ENCODE measurements at places on chromosomes 13 and 19.

DNA sequence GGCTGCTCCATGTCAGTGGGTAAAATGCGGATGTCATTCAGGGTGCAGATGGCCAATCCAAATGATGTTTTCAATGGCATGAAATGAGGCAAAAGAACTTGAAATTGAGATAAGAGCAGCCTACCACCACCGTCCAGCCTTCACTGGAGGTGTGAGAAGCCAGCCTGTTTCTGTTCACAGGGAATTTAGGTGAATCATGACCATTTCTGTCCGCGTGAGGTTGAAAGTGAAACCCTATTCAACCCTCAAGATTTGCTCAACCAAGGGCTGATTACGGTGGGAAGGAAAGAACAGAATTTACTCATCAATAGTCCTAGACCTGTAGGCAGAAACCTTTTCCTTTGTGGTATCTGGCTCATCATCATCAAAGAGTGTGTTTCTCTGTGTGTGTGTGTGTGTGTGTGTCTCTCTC lies 370.7 kb downstream of the COG6 start:
- DNase-seq: no peak

DNA sequence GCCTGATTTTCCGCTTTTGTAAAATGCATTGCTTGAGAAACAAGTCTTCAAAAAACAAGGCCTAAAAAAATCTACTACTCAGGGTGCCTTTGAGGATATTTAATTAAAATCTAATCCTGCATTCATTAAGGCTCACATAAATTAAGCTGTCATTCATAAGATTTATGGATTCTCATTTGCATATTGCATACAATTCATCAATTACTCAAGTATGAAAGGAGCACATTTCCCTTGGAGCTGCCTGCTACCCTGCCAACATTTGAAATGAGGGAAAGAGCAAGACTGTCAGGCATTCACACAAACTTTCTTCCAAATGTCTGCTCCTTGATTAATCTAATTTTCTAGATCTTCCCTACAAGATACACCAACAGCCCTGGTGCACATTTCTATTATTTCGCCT lies 140.0 kb downstream of the DACH1 start:
- no peak for DNase-seq

DNA sequence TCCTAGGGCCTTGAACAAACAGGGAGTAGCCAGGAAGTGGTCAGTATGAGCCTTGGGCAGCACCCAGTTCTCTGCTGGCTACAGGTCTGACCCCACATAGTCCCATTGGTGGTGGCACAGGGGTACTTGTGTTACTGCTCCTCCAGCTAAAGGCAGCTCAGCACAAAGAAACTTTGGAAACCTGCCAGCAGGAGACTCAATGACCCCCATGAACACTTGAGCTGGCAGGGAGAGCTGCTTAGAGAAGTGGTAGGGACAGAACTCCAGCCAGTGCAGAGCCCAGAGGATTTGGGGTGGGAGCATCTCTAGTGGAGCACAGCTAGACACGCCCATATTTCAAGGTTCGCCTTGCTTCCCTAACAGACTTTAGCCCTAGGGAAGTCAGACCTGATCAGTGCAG lies 10.4 kb upstream of the ZNF586 start:
- DNase-seq: no peak

- DNase-seq: no peak
Measured at GRCh38 chr19:10105509-10106099, 558 bp upstream of the PPAN start.

GRCh38 chr13:43159026-43159461 lies 135.7 kb downstream of the DNAJC15 start:
- no peak for DNase-seq

DNA sequence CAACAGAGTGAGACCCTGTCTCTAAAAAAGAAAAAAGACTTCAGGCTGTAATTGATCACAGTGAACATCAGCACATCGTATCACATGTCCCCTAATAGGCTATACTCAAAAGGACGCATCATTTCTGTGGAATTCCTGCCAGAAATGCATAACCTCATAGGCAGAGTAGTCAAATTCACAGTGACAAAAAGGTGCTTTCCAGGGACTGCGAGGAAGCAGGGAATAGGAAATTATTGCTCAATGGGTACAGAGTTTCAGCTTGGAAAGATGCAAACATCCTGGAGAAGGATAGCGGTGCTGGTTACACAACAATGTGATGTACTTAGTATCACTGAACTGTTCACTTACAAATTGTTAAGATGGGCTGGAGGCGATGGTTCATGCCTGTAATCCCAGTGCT lies 41.1 kb upstream of the MRI1 start:
- DNase-seq: no peak

DNA sequence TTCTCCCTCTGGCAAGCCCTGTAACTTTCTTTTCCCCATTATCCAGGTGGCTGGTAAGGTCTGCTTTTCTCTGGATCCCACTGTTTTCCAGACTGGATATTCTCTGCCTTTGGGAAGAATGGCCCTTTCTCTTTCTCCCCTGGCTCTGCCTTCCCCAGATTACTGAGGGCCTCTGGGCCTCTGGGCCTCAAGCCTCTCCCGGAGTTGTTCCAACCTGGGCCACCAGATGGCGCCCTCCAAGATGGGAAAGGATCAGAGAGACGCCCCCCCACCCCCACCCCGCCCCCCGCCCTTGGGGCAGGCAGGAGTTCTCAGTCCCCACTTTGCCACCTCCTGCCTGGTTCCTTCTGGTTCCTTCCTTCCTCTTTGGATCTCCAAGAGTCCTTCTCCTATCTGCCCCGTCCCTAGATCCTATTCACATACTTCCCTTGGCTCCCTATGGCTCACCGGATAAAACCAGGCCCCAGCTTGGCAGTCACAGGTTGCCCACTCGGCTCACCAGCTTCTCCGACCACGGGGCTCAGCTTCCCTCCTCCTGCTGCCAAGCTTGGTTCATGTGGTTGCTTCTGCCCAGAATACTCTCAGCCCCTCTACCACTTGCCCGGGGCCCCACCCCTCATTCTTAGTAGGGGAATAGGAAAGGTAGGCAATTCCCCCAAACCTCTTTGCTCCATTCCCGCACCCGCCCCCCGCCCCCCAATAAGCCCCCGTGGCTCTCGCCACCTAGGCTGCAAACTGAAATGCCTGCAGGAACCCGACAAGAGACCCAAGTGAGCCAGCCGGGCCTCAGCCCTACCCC lies 13.1 kb downstream of the EPS8L1 start:
- DNase-seq: no peak

DNA sequence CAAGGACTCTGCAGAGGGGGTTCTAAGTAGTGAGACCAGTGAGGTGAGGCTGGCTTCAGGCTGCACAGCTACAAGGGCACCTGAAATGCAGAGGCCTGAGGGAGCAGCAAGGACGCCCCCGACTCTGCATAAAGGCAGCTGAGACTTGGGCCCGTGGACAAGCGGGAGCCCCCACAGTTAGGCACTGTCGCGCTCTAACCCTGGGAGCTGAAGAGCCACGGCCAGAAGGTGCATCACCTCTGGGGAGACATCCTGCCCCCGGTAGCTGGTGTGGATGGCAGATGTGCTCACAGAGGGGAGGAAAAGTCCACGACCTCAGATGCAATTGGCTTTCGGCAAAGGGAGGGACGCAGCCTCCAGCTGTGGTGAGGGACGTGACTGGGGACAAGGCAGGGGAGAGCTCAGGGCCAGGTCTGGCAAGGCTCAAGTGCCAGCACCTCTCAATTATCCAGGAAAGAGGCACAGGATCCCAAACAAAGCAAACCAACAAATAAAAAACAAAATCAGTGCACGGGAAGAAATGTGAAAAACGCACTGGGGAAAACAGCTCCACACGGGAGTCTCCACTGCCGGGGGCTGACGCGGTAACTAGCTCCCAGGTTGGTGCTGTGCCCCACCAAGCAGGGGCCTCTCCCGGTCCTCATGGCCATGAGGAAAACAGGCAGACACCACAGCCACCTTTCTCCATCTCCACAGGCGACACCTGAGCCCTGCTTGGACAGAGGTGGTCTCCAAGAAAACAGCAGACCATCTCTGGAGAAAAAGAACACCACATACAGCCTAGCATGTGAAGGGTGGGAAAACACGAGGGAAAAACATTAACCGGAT lies 23.0 kb upstream of the PLPP2 start:
- no peak for DNase-seq

DNA sequence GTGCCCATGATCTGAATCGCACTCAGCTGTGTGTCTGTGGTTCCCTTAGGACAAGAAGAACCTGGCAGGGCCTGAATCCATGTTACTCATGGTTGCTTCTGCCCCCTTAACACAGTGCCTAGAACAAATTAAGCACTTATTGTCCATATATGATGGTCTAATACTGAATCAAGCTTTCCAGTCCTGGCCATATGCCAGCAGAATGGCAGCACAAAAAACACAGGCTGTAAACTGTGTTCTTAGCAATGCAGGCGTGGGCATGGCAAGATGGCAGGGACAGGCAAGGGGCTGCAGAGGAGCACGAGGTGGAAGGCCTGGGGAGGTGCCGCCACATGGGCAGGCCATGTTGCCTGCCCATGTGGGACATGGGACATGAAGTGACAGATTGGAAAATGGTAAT lies 68.2 kb downstream of the LATS2 start:
- DNase-seq: no peak

DNA sequence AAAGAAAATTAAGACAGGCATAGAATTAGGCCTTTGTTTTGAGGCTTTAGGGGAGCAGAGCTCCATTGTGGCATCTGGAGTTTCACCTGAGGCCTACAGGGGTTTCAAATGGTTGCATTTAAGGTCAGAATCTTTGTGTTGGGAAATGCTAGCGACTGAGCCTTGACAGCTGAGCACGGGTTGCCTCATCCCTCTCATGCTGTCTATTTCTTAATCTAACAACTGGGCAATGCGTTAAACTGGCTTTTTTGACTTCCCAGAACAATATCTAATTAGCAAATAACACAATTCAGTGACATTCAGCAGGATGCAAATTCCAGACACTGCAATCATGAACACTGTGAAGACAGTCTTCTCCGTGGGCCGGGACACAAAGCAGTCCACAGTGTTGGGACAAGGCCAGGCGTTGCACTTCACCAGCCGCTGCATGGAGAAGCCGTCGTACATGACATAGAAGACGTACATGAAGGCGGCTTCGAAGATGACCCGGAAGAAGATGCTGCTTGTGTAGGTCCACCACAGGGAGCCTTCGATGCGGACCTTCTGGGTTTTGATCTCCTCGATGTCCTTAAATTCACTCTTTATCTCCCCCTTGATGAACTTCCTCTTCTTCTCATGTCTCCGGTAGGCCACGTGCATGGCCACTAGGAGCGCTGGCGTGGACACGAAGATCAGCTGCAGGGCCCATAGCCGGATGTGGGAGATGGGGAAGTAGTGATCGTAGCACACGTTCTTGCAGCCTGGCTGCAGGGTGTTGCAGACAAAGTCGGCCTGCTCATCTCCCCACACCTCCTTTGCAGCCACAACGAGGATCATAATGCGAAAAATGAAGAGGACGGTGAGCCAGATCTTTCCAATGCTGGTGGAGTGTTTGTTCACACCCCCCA lies 3.8 kb downstream of the GJB2 start:
- no peak for DNase-seq

DNA sequence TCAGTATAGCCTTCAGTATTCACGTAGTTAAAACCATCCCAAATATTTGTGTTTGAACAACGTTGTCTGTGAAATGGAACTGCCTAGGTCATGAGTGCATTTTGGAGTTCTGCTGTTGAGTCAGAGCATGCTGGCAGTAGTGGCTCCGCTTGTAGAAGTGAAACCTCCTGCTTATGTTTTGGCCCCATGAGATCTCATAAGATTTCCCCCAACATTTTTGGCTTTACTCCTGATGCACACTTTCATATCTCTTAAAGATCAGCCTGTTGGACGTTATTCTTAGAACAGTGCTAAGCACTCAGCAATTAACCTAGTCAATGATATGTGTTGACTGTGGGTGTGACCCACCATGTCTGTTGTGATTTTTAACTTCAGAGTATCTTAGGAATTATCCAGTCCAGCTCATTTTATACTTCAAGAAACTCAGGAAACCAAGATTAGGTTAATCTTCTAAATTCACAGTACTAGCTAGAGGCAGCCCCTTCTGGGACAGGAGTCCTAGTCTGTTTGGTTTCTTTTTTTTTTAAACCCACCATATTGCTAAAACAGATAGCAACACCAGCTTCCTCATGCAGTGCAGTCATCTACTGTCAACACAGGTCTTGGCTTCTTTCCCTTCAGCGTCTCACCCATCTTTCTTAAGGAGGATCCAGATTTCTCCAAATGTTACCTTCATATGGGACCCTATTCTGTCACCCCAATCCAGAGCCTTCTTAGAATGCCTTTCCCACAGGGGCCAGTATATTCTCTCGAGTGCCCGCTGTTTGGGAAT lies 26.2 kb downstream of the RAP2A start:
- DNase-seq: no peak

- no peak for DNase-seq
Measured at GRCh38 chr13:45333977-45334922, 6.7 kb downstream of the TPT1 start.

DNA sequence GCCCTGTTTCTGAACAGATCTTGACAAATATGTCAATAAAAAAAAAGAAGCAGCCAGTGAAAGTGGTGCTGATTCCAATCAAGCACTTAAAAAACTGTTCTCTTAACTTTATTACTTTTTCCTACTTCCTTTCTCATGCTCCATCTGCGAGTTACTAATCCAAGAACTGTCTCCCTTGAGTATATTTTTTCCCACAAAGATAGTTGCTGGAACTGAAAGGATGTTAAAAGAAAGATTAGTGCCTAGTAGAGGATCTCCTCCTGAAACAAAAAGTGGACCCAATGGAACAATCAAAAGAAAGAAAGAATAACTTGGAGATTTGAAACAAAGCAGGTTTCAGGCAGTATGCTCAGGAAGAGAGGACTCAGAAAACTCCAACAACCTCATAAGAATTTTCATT lies 1034.8 kb downstream of the PCDH17 start:
- DNase-seq: no peak

GRCh38 chr19:50434525-50434924 lies 1.8 kb downstream of the MYBPC2 start:
- DNase-seq: no peak

- DNase-seq: no peak
Measured at GRCh38 chr19:13849991-13850909, 26.7 kb upstream of the NANOS3 start.

DNA sequence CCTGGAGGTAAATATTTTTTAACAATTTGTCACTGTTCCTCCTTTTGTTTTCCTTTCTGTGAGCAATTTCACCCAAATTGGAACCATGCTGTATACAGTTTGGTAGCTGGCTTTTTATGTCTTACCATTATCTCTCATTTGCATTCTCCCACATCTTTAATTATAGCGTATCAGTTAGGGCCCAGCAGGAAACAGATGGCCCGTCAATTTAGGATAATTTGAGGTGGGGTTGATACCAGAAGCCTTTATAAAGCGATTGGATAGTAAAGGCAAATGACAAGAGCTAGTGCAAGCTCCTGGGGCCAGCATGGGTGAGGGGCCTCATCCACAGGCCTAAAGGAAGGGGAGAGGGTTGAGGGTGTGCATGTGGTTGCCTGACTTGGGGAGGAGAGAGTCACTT lies 3.8 kb upstream of the IFNL4 start:
- DNase-seq: no peak

- DNase-seq: no peak
Measured at GRCh38 chr13:32525766-32526165, 12.8 kb downstream of the N4BP2L2 start.

- no peak for DNase-seq
Measured at GRCh38 chr19:45216667-45217066, 28.5 kb downstream of the EXOC3L2 start.

Data from keratinocyte (primary cell).